GM06990 (cell line): ENCODE measurements at places on chromosomes 11 and 22.

GRCh38 chr11:36289226-36289852 lies at the start of gene COMMD9:
Gene COMMD9, minus strand, starts transcription at chr11:36289424. Its CDS starts 12 bp downstream, at chr11:36289412.
- DNase-seq: peak; percentile 90

- peak; percentile 7 for DNase-seq
These were observed 1.3 kb upstream of the TBX10 start for GRCh38 chr11:67640758-67641337.

- DNase-seq: peak; percentile 41
These were observed 639 bp downstream of the INCENP start for GRCh38 chr11:62124186-62125113.

DNA sequence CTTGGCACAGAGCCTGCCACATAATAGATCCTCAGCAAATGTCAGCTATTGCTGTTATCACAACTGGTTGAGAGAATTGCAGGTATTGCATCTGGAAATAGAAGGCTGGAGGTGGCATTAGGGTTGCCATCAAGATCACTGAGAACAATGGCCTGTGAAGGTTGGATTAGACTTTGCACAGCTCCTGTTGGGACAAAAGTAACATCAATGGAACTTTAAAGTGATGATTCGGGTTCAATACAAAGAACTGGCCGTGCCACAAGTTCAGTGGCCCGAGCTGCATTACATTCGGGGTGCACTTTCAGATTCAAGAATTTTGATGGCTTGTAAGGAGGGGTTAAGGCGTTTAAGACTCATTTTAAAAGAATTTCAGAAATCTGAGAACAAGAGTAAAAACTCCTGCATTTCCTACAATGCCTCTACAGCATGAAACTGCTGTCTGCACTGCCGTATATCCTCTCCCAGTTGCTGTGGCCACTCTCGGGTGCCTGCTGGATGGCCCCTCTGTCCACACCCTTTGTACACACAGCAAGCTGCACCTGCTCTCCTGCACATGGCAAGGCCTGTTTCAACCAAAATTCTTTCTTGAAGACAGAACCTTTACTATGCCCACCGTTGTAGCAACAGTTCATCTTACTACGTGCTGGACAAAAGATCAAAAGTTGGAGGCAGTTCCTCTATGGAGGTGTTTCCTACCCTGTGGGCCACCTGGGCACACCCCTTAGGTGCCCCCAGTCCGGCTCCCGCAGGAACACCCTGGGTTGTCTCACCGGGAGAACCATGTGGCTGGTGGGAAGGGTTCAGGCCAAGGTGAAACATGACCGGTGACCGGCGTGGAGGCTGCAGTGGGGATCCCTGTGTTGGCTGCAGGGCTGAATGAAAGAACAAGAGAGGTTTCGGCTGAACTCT lies 17.5 kb upstream of the SHANK2 start:
- DNase-seq: no peak

DNA sequence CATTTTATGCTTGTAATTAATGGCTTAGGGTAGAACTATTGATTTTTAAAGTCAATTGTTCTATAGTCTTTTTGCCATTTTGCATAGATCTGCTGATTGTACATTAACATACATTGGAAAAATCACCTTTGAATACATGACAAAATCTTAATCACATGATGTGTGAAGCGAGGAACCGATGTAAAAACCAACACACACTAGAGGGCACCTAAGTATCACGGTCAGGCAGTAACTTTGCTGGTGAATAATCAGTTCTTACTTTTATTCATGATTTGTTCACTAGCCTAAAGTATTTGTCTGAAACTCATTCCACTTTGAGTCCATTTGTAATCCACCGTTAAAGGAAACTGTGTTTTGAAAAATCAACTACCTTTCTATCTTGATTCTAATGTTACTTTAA lies 28.2 kb downstream of the JHY start:
- DNase-seq: no peak

- no peak for DNase-seq
These were observed 30.1 kb upstream of the CD82 start for GRCh38 chr11:44535191-44535980.

GRCh38 chr22:31036671-31037550 lies 44.2 kb upstream of the SMTN start:
- DNase-seq: no peak

DNA sequence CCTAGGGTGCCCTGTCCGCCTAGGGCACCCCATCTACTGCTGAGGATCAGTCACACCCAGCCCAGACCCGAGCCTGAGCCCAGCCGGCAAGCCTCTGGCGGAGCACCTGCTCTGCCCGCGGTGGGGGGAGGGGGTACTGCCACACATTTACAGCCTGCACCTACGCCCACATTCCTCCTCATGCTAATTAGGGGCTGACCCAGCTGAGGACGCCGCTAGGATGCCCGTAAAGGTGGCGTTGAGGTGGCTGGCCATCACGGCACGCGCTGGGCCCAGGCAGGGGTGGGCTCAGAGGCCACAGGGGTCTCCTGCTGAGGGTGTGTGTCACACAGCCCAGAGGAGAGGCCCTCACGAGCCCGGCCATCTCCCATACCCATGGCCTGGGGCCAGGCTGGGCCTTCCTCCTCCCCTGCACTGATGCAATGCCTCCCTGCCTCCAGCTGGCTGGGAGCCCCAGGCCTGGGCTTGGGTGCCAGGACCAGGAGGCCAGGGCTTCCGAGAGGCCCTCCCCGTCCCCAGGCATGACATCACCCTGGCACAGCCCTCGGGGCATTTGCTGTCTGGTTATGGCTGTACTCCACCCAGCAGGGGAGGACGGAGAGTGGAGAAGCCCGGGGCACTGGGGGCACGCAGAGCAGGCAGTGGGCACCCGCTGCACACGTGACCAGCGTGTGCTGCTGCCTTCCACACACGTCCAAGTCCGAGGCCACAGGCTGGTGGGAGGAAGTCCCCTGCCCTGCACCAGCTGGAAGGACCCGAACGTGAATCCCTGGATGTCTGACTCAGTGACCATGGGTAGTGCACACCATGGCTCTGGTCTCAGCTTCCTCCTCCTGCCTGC lies 12.7 kb downstream of the DUSP8 start:
- DNase-seq: no peak

- DNase-seq: no peak
These were observed 9.7 kb upstream of the EFCAB6 start for GRCh38 chr22:43821606-43822425.

DNA sequence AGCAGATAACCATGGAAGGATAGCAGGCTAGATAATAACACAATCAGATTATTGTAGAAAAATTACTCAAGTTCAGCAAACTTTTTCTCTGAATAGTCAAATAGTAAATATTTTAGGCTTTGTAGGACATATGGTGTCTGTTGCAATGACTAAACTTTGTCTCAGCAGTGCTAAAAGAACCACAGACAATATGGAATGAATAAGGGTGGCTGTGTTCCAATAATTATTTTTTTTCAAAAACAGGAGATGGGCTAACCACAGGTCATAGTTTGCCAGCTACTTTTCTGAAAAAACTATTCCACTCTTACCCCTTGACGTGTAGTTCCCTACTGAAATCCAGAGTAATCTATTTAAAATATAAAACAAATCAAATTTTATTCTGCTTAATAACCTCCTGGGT lies 153.9 kb upstream of the LRRC4C start:
- no peak for DNase-seq

DNA sequence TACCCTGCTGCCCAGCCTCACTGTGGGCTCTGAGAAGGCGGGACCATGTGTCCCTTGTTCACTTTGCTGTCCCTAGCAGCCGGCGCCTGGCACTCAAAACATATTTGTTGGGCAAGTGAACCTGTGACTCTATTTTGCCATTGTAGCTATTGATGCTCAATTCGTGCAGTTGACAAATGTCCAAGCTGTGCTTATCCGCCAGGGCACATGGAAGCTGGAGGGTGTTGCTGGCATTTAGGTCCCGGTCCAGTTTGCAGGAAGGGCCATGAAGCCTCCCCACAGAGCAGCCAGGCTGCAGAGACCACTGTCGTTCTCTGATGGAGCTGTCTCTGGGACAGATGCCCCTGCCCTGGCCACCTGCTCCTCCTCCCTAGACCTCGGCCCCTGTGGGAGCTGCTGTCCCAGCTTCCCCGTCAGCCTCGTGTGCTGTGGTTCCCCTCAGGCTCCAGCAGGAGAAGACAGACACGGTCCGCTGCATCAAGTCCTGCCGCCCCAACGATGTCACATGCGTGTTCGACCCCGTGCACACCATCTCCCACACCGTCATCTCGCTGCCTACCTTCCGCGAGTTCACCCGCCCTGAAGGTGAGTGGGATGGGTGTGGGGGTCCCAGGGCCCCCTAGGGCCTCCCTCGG lies 71.5 kb downstream of the FBLN1 start:
- DNase-seq: no peak

- no peak for DNase-seq
These were observed 39.9 kb downstream of the CD6 start for GRCh38 chr11:61011229-61011870.

DNA sequence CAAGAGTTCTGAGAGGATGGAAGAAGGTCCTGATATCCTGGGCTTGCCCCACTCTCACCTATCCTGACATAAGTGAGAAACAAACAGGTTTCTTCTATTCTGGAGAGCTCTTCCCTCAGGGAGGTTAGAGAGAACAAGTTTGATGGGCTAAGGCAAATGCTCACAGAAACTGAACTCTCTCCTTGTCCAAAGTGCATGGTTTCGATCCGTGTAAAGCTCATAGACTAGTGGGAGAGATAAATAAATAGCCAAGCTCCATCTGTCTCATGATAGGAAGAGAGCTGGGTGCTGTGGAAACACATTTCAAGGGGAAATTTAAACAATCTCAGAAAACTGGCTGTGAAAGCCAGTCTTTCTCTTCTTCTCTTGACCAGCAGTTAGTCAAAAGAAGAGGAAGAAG lies 459.5 kb upstream of the LARGE1 start:
- DNase-seq: no peak

DNA sequence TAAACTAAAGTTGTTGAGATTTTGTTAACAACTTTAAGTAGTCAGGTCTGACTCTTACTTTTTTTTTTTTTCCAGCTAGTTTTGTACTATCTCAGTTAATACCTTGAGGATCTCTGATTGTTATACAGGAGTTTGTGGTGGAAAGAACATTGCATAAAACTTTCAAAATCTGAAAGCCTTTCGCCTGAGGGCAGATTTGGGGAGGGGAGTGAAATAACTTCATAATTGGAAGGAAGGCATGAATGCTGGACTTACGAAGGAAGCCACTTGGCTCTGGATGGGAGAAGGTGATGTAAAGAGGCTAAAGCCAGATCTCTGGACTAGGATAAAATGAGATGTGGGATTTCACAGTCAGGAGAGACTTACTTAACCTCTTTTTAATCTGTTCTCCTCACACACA lies 18.2 kb upstream of the FAT3 start:
- no peak for DNase-seq

- DNase-seq: peak; percentile 70
These were observed 194.1 kb downstream of the IGLL1 start for GRCh38 chr22:23385678-23386631.
